ENCODE measurements at places on chromosomes 1 and 21.

DNA sequence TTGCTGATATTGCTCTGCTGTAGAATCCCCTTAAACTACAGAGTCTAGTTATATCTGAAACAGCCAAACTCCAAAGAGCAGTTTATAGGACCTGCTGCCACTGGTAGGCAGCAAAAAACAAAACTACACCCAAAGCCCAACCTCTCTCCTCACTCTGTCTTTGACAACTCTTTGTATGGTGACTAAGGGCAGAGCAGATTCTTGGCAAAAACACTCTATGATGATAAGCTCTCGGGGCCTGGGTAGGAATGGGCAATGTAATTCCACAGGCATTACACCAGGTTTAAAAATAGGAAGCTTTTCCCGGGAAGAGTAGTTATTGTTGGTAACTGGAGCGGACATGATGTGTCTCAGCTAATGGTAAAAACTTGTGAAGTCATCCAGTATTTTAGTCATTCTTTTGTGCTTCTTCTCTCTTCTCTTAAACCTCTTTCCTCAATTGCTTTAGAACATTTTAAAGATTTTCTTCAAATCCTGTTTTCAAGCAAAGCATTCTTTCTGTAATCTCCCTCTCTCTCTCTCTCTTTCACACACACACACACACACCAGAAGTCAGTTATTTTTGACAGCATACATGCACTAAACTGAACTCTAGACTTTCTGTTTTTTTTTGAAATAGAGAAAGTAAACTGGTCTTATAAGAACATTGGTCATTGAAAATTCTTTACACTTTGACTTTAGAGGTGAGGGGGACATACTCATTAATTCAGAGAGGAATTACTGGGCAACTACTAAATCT is 193.5 kb downstream of the PAPPA2 start:
- DNase-seq: no peak

GRCh38 chr1:58059789-58060188 is 486.7 kb downstream of the OMA1 start:
- no peak for DNase-seq

GRCh38 chr1:53306168-53306567 is 21.7 kb downstream of the LRP8 start:
- no peak for DNase-seq

DNA sequence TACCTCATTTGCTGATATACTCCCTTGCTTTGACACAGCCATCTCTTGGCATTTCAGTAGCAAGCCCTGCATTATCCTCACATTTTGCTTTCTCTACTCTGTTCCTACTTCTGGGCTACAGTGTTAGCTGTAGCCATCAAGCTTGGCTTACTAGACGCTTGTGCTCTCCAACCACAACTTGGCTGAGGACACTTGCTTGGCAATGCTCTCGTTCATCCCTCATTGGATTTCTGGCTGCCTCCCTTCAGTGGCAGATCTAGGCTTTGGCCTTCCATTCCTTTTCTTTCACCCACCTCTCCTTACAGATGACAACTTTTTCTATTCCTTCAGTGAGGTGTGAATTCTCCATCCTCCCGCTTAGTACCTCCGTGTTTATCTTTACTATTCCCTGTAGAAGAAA is 428.7 kb upstream of the LRRC7 start:
- DNase-seq: no peak

GRCh38 chr1:110433803-110434202 is 17.1 kb upstream of the PROK1 start:
- DNase-seq: no peak

GRCh38 chr1:162549001-162549400 is 12.5 kb upstream of the UAP1 start:
- DNase-seq: no peak

DNA sequence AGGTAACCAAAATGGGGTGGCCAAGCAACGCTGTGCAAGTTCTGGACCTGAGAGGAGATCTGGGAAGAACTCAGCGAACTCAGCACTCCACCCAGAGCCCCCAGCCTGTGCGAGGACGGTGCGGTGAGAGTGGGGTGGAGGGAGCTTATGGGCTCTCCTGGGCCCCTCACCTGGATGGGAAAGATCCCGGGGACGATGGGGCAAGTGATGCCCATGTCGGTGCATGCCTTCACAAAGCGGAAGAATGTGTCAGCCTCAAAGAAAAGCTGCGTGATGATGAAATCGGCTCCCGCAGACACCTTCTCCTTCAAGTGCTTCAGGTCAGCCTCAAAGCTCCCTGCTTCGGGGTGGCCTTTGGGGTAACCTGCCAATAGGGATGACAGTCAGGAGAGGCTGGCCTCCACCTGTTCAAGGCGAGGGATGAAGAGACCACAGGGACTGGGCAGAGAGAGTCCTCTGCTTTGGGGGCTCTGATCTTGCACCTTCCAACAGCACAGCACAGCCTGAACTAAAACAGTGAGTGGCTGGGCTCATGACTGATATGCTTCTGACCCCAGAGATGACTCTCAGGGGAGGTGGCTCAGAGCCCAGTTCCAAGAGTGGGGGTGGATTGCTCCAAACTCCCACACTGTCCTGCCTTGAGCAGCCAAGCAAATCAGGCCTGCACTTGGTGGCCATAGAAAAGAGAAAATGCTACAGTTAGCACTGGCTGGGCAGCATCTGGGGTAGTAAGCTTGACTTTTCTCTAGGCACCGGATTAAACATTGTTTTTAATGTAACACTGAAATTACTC is 9.5 kb downstream of the MTHFR start:
- DNase-seq: no peak

GRCh38 chr1:37477198-37477931 is 3.0 kb downstream of the ZC3H12A start:
- DNase-seq: peak; percentile 40

GRCh38 chr1:203467550-203467921 is 8.1 kb upstream of the PRELP start:
- DNase-seq: no peak

DNA sequence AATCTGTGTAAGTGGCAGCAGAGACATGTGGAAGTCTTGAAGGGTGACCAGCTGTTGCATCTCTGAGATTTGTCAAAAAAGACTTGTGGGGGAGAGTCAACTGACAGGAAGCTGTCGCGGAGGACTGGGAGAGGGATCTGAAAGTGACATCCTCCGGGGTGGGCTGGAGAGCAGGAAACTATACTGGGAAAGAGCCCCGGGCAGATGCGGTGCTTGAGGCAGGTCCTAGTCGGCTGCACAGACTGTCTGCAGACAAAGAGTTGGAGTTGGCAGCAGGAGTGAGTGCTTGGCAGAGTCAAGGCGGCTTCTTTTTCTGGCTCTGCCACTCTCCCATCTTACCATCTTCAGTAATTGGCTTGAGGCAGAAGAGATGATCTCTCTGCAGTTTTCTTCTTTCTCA is 294.0 kb upstream of the C1orf87 start:
- DNase-seq: no peak

DNA sequence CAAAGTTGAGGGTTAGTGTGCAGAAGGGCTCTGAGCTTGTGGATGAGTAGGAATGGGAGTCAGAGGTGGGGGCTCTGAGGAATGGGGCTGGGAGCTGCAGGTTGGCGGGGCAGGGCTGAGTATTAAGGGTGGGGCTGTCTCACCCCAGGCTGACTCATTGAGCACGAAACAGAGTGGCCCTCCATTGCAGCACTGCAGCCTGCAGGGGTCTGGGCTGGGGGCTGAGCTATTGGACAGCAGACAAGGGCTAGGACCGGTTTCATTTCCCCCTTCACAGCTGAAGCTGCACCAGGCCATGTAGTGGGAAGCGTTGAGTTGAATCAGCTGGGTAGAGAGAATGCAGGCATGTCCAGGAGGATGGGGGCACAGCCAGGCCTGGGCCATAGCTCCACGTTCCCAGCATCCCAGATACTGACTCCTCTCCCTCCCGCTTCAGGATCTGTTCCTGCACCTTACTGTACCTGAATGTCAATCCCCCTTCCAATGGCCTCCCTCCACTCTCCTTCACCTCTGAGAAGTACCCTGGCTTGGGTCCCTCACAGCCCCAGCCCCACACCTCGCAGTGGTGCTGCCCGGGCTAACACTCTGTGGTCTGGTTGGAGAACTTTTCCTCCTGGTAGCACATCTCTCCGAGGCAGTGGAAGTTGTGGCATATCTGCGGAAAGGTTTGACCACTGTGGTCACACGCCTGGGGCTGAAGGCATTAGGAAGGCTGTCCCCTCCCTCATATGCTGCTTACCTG is 4.4 kb upstream of the INPP5B start:
- DNase-seq: no peak

DNA sequence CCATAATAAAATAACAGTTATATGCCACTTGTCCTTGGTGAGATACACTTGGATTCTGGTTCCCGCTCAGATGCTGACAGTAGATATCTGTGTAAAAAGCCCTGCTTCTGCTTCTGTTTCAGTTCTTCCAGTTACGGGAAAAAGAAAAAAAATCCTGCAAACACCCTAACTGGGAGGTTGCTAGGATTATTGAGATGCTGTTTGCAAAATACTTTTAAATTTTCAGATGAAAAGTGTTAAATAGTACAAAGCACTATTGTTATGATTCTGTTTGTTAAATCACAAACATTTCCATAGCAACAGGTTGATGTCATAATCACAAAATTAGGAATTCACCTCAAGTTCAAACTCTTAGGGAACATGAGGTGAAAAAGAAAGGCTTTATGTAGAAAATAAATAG is 232.3 kb downstream of the HMCN1 start:
- DNase-seq: no peak

DNA sequence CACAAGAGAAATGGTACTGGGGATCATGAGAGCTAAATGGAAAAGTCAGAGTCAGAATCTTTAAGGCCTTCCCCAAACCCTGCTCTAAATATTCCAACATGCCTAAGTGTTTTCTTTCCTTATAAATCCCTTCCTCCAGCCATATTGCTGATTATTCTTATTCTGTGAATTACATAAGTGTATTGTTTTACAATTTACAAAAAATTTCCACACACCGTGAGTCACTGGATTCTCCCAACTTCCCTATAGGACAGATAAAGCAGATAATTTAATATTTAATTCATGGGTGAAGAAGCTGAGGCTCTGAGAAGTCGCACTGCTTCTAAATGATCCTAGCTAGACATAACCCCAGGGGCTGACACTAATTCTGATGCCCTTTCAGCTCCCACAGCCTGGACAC is 243.3 kb upstream of the JUN start:
- DNase-seq: no peak

DNA sequence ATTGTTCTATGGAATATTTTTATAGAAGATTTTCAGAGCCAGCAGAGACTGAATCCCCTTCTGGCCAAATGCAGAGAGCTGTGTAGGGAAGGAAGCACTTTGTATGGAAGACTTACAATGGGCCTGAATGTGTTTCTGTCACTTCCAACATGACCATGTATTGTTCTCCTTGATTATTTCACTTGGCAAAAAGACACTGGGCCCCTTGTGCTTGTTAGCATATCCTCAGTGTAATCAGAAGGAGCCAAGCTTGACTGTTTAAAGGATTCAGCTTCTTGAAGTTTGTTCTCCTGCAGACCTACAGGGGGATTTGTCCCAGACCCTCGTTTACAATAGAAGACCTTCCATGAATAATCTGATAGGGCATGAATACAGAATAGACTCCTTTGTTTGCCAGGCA is 48.1 kb upstream of the UBE2U start:
- DNase-seq: no peak

DNA sequence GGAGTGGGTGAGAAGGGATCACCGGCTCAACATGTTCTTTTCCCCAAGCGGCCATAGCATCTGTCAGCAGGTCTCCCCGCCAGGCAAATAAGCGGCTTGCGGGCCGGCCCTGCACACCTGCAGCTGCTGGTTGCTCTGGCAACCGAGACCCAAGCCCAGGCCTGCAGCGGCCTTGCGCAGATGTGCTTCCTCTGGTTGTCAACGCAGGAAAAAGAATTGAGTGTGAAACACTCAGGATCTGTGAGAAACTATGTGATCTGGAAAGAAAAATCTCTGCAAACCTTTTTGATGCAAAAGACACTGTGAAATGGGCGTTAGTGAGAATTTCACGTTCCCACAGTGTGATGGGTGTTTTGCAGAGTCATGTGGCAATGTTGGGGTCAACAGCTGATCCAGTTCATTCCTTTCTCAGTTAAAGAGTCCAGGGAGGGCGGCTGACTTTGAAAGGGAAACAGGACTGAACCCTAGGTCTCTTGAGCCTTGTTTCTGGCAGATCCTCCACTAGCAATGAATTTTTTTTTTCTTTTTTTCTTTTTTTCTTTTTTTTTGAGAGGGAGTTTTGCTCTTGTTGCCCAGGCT is 28.4 kb downstream of the TOMM20 start:
- no peak for DNase-seq

DNA sequence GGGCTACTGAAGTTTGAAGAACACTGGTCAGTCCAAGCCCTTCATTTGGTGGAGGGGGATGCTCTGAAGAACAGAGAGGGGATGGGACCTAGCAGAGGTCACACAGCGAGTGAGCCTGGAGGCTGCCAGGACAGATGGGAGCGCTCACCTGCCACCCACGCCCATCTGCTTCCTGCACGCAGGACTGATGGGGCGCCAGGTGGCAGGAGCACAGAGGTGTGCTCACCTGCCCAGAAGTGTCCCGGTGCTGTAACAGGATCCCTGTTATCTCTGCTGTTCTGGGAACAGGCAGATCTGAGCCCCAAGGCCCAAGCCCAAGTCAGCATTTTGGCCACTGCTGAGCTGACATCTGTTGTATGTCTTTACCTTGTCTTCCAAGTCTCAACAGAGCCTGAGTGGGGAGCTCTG is 40.5 kb downstream of the EPHB2 start:
- DNase-seq: no peak

DNA sequence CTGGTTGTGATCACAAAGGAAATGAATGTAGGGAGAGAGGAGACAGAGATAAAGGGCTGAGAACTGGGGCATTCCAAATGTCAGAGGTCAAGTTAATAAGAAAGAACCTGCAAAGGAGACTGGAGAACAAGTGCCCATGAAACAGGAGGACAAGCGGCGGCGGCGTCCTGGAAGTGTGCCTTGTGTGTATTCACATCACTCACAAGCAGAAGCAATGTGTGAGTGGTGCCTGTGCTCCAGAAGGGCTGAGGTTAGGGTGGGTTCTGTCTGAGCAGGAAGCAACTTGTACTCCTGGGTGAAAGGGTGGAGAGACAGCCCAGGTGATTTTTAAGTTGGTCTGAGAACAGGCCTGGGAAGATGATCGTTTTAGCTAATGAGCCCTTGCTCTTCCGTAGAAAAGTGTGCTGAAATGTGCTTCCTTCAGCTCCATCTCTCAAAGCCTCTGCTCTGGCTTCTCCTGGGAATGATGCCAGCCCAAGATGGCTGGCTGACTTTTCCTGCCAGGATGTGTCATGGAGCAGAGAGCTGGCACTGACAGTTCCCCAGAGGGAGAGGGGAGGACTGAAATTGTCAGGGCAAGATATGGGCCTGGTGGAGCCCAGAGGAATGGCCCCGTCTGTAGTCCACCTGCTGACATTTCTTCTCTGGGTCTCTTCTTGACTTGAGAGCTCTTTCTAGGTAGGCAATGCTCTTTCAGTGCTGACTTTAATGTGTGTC is 25.1 kb upstream of the PLEKHA6 start:
- DNase-seq: no peak

All from activated naive CD4-positive, alpha-beta T cell (primary cell).